Pulmonary artery endothelial cell (primary cell): ENCODE measurements at places on chromosomes 2 and 18. TPM values are rescaled to one million over a fixed set of nuclear protein-coding genes. Genes with fewer than 3 reads are reported as not detected.

- DNase-seq, result no peak
Measured at GRCh38 chr2:153935511-153935910, 63.8 kb downstream of the GALNT13 start.

GRCh38 chr2:74712223-74713053 lies 58.4 kb downstream of the SEMA4F start:
- no peak for DNase-seq

Gene PSMA8
- not detected in 2 replicates for total RNA-seq

- no peak for DNase-seq
Measured at GRCh38 chr18:78754311-78755043, 225.1 kb upstream of the SALL3 start.

Gene TMBIM1
- total RNA-seq, result 128 and 169 TPM in 2 replicates

DNA sequence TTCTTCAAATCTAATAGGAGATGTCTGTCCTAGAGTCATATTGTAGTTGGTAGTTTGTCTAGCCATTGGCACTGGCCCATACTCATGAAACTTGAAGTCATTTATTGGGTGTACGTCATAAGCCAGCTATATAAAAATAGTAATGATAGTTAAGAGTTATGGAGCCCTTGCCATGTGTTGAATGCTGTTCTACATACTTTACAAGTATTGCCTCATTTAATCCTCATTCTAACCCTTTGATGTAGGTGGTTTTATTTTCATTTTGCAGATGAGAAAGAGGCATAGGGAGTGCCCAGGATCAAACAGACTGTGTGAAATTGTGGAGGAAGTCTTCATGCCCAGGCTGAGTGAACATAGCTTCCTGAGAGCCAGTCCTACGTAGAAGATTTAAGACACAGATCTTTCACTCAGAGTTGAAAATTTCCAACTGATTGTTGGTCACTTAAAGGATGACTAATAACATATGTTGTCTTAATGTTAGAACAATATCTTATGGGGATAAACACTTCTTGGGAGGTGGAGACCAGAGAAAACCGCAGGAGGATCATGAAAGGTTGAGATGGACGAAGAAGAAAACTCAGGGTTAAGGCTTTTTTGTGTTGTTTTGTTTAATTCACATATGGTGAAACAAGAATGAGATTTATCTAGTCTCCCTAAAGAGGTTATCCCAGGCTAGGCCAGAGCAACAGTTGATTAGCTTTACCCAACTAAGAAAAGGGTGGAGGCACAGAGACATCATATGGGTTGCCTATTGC lies 156.0 kb downstream of the CERS6 start:
- no peak for DNase-seq

Gene AKAIN1
- not detected in 2 replicates for total RNA-seq

GRCh38 chr2:211093743-211094303 lies 537.4 kb downstream of the CPS1 start:
- DNase-seq, result no peak

DNA sequence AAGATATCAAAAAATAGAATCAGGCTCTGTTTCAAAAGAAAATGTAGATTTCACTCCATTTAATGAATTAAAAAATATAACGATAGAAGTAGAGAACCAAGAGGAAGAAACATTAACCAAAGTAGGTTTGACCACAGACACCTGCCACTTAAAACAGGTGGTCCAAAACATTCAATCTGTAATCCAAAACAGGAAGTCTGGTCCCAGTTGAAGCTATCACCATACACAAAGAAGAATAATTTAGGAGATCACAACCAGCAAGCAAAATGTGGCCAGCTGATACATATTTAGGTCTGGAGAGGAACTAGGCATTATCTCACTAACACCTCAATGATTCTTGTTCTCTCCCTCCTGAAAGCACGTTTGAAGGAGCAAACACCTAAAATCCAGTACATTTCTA lies 73.1 kb downstream of the FTCDNL1 start:
- no peak for DNase-seq

Gene DSC1
- not detected in 2 replicates for total RNA-seq

DNA sequence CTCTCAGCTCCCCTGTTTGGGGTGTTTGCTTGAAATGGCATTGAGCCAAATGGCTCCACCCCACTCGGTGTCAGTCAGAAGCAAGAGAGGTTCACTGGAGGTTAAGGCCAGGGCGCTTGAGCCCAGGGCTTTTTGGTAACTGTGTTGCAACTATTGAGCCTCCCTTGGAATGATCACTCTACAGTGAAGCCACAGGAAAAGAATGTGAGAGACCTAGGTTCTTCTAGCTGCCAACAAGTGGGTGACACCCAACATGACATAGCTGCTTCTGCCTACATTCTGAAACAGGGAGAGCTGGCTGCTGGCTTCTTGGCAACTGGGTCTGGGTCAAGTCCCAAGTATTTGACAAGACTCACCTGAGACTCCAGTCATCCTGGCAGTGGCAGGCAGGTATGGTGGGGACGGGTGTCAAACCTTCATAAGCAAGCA lies 7.1 kb upstream of the GRHL1 start:
- no peak for DNase-seq

- no peak for DNase-seq
Measured at GRCh38 chr2:152251811-152252210, 76.2 kb upstream of the STAM2 start.

DNA sequence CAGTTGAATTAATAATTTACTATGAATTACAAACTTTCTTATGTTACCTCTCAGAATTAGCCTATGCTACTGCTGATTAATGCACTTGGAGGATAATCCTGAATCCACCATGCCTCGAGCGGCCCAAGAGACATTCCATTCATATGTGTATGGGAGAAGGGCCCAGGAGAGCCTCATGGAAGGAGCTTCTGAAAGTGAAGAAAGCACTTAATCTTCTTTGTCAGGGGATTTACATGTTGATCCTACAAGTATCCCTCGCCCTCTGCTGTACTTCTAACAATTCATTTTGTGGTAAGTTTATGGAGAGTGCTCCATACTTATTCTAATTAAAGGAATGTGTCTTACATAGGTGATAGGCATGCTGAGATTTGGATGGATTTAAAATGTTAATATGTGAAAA lies 1189.1 kb upstream of the NXPH2 start:
- no peak for DNase-seq

DNA sequence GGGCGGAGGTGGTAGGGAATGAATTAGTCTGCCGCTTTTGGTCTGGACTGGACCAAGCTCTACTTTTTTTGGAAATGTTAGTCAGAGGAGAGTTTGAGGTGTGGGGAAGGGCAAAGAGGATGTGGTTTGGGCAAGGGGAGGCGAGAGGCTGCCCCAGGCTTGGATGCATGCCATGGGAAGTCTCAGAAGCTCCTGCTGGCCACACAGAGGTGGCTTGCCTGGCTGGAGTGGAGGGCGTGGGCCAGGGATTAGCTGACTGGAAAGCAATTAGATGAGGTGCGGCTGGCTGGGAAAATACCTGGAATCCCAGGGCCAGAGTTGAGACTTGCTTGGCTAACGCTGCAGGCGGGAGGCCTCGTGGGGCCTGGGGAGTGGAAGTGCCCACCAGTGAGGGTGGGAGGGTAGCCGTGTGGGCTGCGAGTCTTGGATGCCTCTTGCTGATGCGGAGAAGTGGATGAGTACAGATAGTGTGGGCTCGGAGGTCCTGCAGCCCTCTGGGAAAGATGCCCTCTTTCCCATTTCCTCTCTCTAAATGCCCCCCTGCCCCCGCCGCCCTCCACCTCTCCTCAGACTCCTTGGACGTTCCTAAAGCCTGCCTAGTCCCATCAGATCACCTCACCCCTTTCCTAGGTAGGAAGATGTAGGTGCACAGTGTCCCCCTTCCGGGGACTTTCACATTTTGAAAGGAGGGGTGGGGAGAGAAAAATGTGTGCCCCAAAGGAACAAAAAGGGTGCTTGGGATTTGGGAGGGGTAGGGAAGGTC lies 117.6 kb downstream of the SMAD7 start:
- no peak for DNase-seq

DNA sequence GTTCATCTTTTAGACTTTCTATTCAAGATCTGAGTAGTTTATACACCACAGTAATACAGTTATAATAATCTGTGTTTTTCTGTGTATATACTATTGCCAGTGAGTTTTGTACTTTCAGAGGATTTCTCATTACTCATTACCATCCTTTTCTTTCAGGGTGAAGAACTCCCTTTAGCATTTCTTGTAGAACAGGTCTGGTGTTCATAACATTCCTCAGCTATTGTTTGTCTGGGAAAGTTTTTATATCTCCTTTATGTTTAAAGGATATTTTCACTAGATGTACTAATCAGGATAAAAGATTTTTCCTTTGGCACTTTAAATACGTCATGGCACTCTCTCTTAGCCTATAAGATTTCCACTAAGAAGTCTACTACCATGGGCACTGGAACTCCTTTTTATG lies 705.5 kb downstream of the SLC4A3 start:
- DNase-seq, result no peak
